MCF 10A (cell line): ENCODE measurements at places on chromosomes 7 and 10. TPM values are rescaled to one million over a fixed set of nuclear protein-coding genes. Genes with fewer than 3 reads are reported as not detected.

Gene CDC14C
- not detected in 2 replicates for total RNA-seq

Gene IFIT3
- 1.4 and 3.6 TPM in 2 replicates for total RNA-seq

Gene PNLIP
- total RNA-seq, result not detected in 2 replicates

Gene GPR85
- total RNA-seq, result 0.07 and 0.61 TPM in 2 replicates

Gene BEND7
- total RNA-seq, result 12.4 and 17.2 TPM in 2 replicates

Gene FAM25G
- total RNA-seq, result not detected in 2 replicates

Gene NEUROD6
- total RNA-seq, result not detected in 2 replicates

Gene CCL24
- total RNA-seq, result not detected in 2 replicates

Gene EPO
- total RNA-seq, result not detected in 2 replicates

Gene MLLT10
- total RNA-seq, result 39.3 and 47.5 TPM in 2 replicates

Gene DENND2A
- total RNA-seq, result 0.26 TPM in 1 of 2 replicates, not detected in the other

Gene SLC26A3
- not detected in 2 replicates for total RNA-seq

Gene RADIL
- not detected in 2 replicates for total RNA-seq
